Chondrocyte (in vitro differentiated cells): ENCODE measurements at places on chromosomes 16 and 17. TPM values are rescaled to one million over a fixed set of nuclear protein-coding genes. Genes with fewer than 3 reads are reported as not detected.

- peaks cover 7% of the 10 kb centered on the region for H3K36me3 ChIP-seq
- DNase-seq, result no peak
- H3K27me3 ChIP-seq, result no peaks in the 10 kb centered on the region
- H3K4me3 ChIP-seq, result peak overlapping the region; percentile 94
These were observed 481 bp downstream of the PDK2 start for GRCh38 chr17:50095626-50096037.

- H3K27me3 ChIP-seq, result peaks cover 13% of the 10 kb centered on the region
- DNase-seq, result no peak
- H3K27ac ChIP-seq, result no peak overlapping the region
These were observed 1.2 kb upstream of the HSF4 start for GRCh38 chr16:67163164-67163998.

- no peak overlapping the region for H3K4me3 ChIP-seq
- H3K27me3 ChIP-seq, result no peaks in the 10 kb centered on the region
- peaks cover 10% of the 10 kb centered on the region for H3K4me1 ChIP-seq
- DNase-seq, result no peak
- H3K36me3 ChIP-seq, result peaks cover 24% of the 10 kb centered on the region
- H3K27ac ChIP-seq, result no peak overlapping the region
These were observed 29.0 kb downstream of the PGS1 start for GRCh38 chr17:78407387-78408000.

DNA sequence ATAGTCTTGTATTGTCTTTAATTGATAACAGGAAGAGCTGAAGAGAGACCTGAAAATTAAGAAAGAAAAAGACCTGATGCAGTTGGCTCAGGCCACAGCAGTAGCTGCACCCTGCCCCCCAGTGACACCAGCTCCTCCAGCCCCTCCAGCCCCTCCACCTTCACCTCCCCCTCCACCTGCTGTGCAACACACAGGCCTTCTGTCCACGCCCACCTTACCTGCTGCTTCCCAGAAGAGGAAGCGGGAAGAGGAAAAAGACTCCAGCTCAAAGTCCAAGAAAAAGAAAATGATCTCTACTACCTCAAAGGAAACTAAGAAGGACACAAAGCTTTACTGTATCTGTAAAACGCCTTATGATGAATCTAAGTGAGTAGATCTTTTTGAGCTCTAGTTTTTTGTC, 36.8 kb downstream of the C17orf58 start:
- no peak overlapping the region for H3K27ac ChIP-seq
- H3K4me1 ChIP-seq, result peaks cover 5% of the 10 kb centered on the region
- DNase-seq, result no peak
- no peak overlapping the region for H3K4me3 ChIP-seq

SCNN1B gene
- total RNA-seq, result not detected in 3 replicates

CLEC18B gene
- total RNA-seq, result 1.6 to 4.5 TPM (median 3.5 TPM) in 3 replicates

YBX2 gene
- 0.56 to 0.57 TPM in 2 of 3 replicates, not detected in the other for total RNA-seq

GRCh38 chr16:23578101-23578830, 17.9 kb downstream of the NDUFAB1 start:
- no peaks in the 10 kb centered on the region for H3K4me1 ChIP-seq
- H3K36me3 ChIP-seq, result peaks cover 12% of the 10 kb centered on the region
- no peak overlapping the region for H3K4me3 ChIP-seq
- no peaks in the 10 kb centered on the region for H3K27me3 ChIP-seq
- no peak for DNase-seq

AIPL1 gene
- total RNA-seq, result not detected in 3 replicates

- no peaks in the 10 kb centered on the region for H3K27me3 ChIP-seq
- peaks cover 24% of the 10 kb centered on the region for H3K4me1 ChIP-seq
- H3K27ac ChIP-seq, result no peak overlapping the region
- no peak overlapping the region for H3K4me3 ChIP-seq
- DNase-seq, result no peak
These were observed 176.8 kb downstream of the KATNIP start for GRCh38 chr16:27726621-27727261.

DNA sequence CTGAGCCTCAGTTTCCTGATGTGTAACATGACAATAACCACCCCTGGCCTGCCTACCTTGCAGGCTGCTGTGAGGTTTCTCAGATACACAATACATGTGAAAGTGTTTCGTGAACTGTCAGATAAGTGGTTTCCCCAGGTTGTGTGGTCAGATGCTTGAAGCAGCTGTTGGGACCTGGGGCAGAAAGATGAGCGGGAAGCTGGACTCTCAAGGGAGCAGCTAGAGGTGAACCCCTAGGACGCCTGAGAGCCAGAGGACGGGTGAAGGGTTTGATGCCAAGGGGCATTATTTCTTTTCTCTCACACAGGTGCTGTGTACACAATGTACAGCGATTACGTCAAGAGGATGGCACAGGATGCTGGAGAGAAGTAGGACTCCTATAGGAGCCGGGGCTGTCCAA, 2.3 kb downstream of the HIGD1B start:
- H3K4me3 ChIP-seq, result no peak overlapping the region
- H3K27ac ChIP-seq, result no peak overlapping the region
- peaks cover 11% of the 10 kb centered on the region for H3K4me1 ChIP-seq
- no peak for DNase-seq
- peaks cover 39% of the 10 kb centered on the region for H3K36me3 ChIP-seq

PGAP6 gene
- total RNA-seq, result 49.5 to 61.2 TPM (median 59.7 TPM) in 3 replicates

- H3K4me1 ChIP-seq, result no peaks in the 10 kb centered on the region
- H3K27ac ChIP-seq, result no peak overlapping the region
- DNase-seq, result no peak
These were observed 48.3 kb downstream of the BAIAP2 start for GRCh38 chr17:81083125-81083765.

SLC16A6 gene
- 0.15 to 0.44 TPM (median 0.31 TPM) in 3 replicates for total RNA-seq

SPIRE2 gene
- 1.4 to 3.2 TPM (median 1.4 TPM) in 3 replicates for total RNA-seq

DNA sequence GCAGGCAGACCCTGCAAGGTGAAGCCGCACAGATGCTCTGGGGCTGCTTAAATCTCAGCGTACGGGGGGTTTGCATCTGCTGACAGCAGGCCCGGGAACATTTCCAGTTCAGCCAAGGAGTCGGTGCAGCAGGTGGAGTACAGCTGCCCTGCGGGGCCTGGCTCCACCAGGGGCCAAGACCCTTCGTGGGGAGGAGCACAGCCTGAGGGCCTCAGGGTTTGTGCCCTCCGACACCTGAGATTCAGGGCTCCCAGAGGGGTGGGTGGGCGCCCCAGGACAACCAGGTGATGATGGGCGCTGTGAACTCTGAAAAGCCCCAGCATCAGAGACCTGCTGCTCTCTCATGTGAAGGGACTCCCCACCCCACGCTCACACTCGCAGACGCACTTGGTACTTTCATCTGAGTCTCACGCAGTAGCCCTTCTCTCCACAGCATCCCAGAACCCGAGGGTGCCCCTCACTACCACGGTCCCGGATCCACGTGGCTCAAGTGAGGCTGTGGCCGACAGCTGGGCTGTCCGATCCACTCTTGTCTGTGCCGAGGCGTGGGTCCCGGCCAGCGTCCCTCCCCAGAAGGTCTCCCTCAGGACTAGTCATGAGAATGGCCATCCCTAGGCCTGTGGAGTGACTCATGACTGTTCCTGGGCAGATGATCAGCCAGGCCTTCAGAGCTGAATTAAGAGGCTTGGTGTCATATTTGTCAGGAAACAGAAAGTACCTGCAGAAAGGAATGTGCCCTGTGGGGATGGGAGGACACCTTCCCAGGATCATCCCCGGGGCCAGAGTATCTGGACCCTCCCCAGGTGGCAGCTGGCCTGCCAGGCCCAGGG, 29.6 kb downstream of the ACSF3 start:
- H3K4me1 ChIP-seq, result no peaks in the 10 kb centered on the region
- no peak overlapping the region for H3K4me3 ChIP-seq
- no peak overlapping the region for H3K27ac ChIP-seq
- no peaks in the 10 kb centered on the region for H3K27me3 ChIP-seq
- DNase-seq, result peak; percentile 57

- H3K4me3 ChIP-seq, result no peak overlapping the region
- H3K27me3 ChIP-seq, result peaks cover 6% of the 10 kb centered on the region
- peaks cover 26% of the 10 kb centered on the region for H3K4me1 ChIP-seq
- no peaks in the 10 kb centered on the region for H3K36me3 ChIP-seq
These were observed 1.7 kb upstream of the SLC16A11 start for GRCh38 chr17:7045492-7046126.

DNA sequence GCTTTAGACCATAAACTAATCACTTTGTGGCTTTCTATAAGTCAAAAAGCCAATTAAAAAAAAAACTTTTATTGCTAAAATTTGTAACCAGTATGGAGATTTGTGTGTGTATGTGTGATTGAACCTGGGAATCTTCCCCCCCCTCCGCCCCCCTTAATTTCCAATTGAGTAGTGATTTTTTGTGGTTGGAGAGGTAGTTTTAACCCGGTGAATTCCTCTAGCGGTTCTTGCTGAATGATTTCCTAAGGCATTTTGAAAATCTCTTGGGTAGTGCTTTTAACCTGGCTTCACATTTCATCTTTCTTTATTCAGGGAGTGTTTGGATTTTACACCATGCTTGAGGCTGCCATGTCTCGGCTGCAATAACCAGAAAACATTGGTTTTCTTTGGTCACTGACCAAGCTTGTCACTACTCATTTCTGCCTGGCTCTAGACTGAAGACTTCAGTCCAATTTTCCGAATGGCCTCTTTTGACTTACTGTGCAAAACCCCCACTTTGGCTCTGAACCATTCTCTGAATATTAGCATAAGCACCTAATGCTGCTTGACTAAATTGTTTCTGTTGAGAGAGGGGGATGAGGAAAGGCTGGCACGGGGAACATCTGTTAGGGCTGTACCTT, 35.6 kb downstream of the PRKCA start:
- H3K36me3 ChIP-seq, result peaks cover 1% of the 10 kb centered on the region
- peaks cover 45% of the 10 kb centered on the region for H3K4me1 ChIP-seq
- H3K4me3 ChIP-seq, result no peak overlapping the region
- no peak for DNase-seq
- H3K27me3 ChIP-seq, result no peaks in the 10 kb centered on the region

DNA sequence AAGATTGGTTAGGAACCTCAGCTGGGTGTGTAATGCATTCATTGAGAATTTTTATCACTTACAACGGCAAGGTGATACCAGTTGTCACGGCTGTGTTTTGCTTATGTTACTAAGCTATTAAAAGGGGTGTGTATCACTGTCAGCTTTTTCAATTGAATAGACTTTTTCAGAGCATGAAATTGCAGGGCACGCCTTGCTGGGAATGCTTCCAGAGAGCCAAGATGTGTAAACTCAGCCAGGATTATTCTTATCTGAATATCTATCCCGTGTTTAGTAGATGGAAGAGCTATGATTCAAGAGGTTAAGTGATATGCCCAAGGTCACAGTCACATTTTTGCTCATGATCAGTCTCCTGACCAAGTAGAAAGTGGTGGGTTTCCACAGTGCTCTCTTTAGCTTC, 6.6 kb upstream of the TEKT3 start:
- no peak overlapping the region for H3K27ac ChIP-seq
- no peak overlapping the region for H3K4me3 ChIP-seq
- H3K36me3 ChIP-seq, result no peaks in the 10 kb centered on the region
- H3K4me1 ChIP-seq, result peaks cover 13% of the 10 kb centered on the region
- no peak for DNase-seq

GRCh38 chr17:32688221-32688620, 188.7 kb downstream of the MYO1D start:
- H3K4me1 ChIP-seq, result peaks cover 3% of the 10 kb centered on the region
- no peak for DNase-seq
- H3K27ac ChIP-seq, result no peak overlapping the region
- H3K4me3 ChIP-seq, result no peak overlapping the region

TMEM204 gene
- 2.9 to 9.7 TPM (median 8.4 TPM) in 3 replicates for total RNA-seq

CSH1 gene
- 14.0 TPM in 1 of 3 replicates, not detected in the others for total RNA-seq

MT1G gene
- 1.1 TPM in 2 of 3 replicates, not detected in the other for total RNA-seq

DNA sequence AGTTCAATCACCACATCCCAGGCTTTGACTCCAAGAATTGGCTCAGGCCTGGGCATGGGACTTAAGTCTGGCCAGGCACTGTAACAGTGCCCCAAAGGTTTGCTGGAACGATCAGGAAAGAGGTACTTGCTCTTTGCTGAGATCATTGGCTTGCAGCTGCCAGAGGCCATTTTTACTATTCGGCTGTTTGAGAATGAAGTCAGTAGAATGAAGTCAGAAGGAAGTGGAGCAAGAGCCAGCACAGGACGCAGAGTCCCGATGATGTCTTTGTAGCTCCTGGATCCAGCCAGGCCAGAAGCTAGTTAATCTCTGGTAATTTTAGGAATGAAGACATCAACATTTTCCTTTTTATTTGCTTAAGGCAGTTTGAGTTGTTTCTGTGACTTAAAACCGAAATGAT, 195.5 kb downstream of the RAB11FIP4 start:
- no peak for DNase-seq
- peaks cover 17% of the 10 kb centered on the region for H3K36me3 ChIP-seq
- H3K4me3 ChIP-seq, result no peak overlapping the region
- H3K27me3 ChIP-seq, result no peaks in the 10 kb centered on the region

DNA sequence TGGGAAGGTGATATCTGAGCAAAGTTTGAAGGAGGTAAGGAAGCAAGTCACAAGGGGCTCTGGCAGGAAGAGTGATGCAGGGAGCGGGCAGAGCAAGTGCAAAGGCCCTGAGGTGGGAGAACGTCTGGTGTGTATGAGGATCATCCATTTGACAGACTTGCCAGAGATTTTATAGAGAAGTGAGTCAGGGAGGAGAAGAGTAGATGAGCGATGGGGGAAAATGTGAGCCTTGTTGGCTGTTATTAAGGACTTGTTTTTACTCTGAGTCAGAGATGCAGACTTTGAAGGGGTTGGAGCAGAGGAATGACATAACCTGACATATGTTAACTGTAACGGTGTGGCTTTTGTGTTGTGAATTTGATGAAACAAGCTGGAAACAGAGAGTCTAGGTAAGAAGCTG, 3.5 kb upstream of the CLEC10A start:
- H3K36me3 ChIP-seq, result no peaks in the 10 kb centered on the region
- H3K27me3 ChIP-seq, result peaks cover 14% of the 10 kb centered on the region
- H3K27ac ChIP-seq, result no peak overlapping the region
- peaks cover 2% of the 10 kb centered on the region for H3K4me1 ChIP-seq

- H3K27me3 ChIP-seq, result no peaks in the 10 kb centered on the region
- peak; percentile 84 for DNase-seq
- H3K4me1 ChIP-seq, result no peaks in the 10 kb centered on the region
- H3K36me3 ChIP-seq, result peaks cover 6% of the 10 kb centered on the region
- no peak overlapping the region for H3K27ac ChIP-seq
- H3K4me3 ChIP-seq, result no peak overlapping the region
These were observed 18.9 kb downstream of the KATNB1 start for GRCh38 chr16:57754354-57755060.

DNA sequence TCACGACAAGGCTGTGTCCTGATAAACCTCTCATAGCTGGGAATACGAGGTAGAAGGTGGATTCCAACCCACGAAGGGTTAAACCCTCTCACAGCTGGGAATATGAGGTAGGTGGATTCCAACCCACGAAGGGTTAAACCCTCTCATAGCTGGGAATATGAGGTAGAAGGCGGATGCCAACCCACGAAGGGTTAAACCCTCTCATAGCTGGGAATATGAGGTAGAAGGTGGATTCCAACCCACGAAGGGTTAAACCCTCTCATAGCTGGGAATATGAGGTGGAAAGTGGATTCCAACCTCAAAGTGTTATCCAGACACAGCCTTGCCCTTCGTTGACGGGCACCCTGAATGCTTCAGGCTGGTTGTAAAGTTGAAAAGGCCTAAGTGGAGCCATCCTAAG, 31.0 kb downstream of the AXIN1 start:
- H3K4me3 ChIP-seq, result no peak overlapping the region
- DNase-seq, result no peak
- no peaks in the 10 kb centered on the region for H3K27me3 ChIP-seq
- peaks cover 1% of the 10 kb centered on the region for H3K36me3 ChIP-seq
- H3K27ac ChIP-seq, result no peak overlapping the region
- H3K4me1 ChIP-seq, result no peaks in the 10 kb centered on the region

KRT27 gene
- total RNA-seq, result not detected in 3 replicates

MAF gene
- total RNA-seq, result 10.4 to 15.8 TPM (median 14.5 TPM) in 3 replicates

GRCh38 chr16:79182616-79183015, 417.9 kb downstream of the MAF start:
- no peak overlapping the region for H3K4me3 ChIP-seq
- no peak overlapping the region for H3K27ac ChIP-seq
- DNase-seq, result no peak
- H3K4me1 ChIP-seq, result peaks cover 35% of the 10 kb centered on the region

GRCh38 chr16:17358355-17358754, 112.4 kb downstream of the XYLT1 start:
- H3K4me1 ChIP-seq, result peaks cover 63% of the 10 kb centered on the region
- H3K27ac ChIP-seq, result peak overlapping the region; percentile 64
- no peaks in the 10 kb centered on the region for H3K36me3 ChIP-seq

ITGA3 gene
- total RNA-seq, result 85.8 to 236 TPM (median 216 TPM) in 3 replicates
